NCI-H1694 (cell line): ENCODE measurements at places on chromosomes 12 and 14.

DNA sequence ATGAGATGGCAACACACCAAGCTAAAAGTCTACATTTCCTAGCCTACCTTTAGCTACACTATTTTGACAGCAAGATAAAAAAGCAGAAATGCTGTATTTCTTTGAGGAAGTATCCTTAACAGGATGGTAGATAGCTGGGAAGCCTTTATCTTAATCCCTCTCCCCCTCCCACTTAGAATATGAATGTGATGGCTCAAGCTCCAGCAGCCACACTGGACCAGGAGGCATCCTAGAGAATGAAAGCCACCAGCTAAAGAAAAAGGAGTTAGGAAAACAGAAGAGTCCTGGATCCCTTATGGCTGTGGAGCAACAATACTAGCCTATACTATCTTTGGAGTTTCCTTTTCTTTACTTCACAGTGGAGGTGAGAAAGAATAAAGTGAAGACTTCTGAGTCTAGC lies 15.1 kb downstream of the NAP1L1 start:
- no peak for DNase-seq

- peak; percentile 61 for DNase-seq
These were observed 742 bp downstream of the SPSB2 start for GRCh38 chr12:6872073-6873048.

DNA sequence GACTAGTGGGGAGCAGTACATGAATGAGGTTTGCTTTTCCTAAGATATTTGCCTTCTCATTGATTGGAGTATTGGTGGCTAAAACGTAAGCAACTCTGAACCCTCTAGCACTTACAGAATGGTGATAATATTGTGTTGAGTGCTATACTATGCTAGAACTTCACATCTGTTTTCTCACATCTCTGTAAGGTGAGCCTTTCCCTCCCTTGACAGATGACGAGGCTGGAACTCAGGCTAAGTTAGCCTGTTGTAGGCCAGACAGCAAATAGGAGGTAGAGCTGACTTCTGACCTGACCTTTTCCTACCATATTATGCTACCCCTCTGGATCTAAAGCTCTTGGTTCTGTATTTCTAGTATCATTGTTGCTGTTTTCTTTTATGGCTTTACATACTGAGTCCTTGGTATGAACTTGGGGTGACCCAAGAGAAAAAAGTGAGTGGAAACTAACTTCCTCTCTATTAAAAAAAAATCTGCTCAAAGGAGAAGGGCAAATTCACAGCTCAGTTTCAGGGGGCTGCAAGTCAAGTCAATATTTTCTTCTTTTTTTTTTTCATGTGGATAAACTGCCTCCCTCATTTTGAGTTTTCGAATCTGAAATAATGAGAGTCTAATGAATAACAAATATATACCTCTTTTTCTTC lies 85.9 kb downstream of the CRADD start:
- no peak for DNase-seq

DNA sequence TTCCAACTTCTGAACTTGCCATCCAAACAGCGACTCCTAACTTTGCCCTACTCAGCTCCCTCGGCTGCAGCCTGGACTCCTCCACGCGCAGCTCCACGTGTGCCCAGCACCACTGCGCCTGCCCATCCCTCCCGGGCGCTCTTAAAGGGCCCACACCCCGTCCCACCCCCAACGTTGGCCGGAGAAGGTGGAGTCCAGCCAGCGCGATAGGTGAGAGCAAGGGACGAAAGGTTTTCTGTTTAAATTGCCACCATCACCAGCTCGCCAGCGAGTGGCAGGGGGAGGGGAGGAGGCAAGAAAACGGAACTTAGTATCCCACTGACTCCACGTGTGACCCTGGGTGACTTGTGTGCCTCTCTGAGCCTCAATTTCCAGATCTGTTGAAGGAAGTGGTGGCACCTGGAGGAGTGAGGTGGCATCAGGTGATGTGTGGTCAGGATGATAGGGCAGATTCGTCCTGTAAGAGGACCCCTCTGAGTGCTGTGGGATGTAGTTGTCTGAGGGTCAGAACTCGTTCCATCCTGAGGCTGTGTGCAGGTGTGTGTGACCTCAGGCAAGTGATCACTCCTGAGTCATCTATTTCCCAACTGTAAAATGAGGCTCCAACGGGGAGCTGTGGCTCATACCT lies 59.7 kb downstream of the TRPV4 start:
- DNase-seq, result no peak

GRCh38 chr12:2583091-2583497 lies 211.7 kb upstream of the FKBP4 start:
- DNase-seq, result peak; percentile 56

GRCh38 chr12:48454667-48455066 lies 17.7 kb upstream of the ANP32D start:
- DNase-seq, result no peak

GRCh38 chr12:40989785-40990184 lies 198.3 kb upstream of the PDZRN4 start:
- DNase-seq, result no peak

DNA sequence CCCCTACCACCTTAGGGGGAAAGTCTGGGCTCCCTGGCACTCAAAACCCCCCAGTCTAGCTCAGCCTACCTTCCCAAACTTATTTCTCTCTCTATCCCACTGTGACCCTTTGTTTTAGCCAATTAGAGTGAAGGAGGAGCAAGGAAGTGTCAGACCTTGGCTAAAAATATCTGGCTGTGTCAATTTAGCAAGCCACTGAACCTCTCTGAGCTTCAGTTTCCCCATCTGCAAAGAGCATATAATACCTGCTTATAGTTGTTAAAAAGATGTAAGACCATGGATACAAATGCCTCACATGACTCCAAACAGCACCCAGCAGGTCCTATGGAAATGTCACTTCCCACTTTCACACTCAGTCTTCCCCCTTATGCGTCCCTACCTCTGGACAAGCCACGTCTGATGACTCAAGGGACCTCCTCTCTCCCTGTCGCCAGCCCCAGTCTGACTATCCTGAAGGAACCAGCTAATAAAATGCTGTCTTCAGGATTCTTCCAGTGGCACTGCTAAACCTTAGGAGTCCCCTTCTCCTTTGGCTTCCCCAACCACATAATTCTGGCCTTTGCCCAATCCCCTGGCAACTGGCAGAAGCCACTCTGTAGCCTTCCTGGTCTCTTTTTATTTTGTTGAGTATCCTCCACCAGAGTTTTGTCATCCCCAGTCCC lies 19.3 kb downstream of the FOXN3 start:
- DNase-seq, result no peak

DNA sequence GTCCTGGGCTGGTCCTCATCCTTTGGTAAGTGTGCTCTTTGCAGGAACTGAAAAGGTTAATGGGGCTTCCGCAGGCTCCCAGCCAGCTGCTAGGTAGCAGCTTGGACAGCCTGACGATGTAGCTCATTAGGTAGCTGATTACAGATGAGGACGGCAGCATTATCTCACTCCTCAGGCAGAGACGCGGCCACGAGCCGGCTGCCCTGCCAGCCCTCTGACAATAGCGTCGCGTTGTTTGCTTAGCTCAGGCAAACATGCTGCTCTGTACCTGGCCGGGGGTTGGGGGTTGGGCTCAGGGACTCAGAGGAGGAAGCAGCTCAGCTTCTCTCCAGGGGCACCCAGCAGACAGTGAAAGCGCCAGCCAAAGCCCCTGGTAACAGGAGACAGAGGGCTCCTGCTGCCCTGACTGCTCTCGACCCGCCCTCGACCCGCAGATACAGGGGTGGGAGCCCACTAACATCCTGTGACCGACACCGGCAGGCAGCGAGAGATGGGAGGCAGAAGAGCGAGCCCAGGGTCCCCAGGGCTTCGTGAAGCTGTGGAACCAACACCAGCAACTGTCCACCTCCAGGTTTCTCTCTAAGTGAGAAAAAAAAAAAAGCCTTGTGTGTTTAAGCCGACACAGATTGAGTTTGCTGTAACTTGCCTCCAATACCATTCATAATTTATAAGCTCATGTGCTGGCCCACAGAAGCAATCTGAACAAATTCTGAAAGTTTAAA lies 53.4 kb upstream of the DLK1 start:
- peak; percentile 95 for DNase-seq

- no peak for DNase-seq
These were observed 13.1 kb downstream of the CFAP54 start for GRCh38 chr12:96502477-96502876.

DNA sequence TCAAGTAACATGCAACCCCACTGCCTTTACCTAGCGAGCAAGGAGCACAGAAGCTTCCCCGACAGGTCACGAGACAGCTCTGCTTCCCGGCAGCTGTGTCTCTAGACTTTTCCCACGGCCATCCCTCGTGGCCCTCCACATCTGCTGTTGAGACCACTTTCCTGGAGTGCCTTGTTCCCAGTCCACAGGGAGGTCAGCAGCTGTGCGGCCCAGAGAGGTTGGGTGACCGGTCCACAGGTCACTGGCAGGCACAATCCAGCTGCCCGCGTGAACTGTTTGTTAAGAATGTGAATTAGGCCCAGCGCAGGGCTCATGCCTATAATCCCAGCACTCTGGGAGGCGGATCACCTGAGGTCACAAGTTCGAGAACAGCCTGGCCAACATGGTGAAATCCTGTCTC lies 71.5 kb downstream of the SCARB1 start:
- no peak for DNase-seq

GRCh38 chr12:113815031-113815430 lies 151.1 kb downstream of the RBM19 start:
- no peak for DNase-seq

DNA sequence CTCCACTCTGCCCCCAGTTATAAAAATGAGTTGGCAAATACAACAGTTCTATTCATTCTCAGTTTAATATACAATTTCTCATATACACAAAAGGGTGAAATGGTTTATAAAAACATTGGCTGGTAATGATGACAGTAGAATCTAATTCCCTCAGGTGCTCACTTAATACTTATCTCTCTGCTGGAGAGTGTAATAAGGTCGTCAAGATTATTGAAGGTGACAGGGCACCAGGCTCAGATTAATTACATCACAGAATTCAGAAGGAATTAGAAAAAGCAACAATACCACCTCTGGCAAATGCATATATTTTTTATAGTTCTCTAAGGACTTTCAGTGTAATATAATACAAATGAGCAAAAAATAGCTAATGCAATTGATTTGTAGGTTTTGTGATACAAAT lies 42.3 kb downstream of the ATXN7L3B start:
- DNase-seq, result no peak

DNA sequence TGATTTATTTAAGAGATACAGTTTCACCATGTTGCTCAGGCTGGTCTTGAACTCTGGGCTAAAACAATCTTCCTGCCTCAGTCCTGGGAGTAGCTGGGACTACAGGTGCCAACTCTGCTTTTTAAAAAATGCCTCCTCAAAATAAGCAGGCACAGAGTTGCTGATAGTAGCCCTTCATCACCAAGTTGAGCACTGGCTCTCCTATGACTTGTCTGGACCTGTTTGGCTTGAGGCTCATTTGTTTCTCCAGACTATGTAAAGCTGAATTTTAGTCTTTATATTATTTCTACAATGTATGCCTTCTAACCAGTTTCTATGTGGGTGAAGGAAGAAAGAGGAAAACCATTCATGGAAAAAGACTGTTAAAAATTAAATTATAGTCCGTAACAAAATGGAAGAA lies 39.5 kb upstream of the RAD51AP1 start:
- no peak for DNase-seq

- peak; percentile 58 for DNase-seq
These were observed 1.7 kb upstream of the GPR68 start for GRCh38 chr14:91246051-91246852.

- DNase-seq, result no peak
These were observed 26.7 kb downstream of the NTN4 start for GRCh38 chr12:95763809-95764253.

GRCh38 chr12:47356129-47356700 lies 276.5 kb upstream of the AMIGO2 start:
- DNase-seq, result no peak

GRCh38 chr12:59593761-59594160 lies 2.1 kb upstream of the SLC16A7 start:
- no peak for DNase-seq

GRCh38 chr14:69606258-69607184 lies 4.9 kb upstream of the SUSD6 start:
- no peak for DNase-seq

DNA sequence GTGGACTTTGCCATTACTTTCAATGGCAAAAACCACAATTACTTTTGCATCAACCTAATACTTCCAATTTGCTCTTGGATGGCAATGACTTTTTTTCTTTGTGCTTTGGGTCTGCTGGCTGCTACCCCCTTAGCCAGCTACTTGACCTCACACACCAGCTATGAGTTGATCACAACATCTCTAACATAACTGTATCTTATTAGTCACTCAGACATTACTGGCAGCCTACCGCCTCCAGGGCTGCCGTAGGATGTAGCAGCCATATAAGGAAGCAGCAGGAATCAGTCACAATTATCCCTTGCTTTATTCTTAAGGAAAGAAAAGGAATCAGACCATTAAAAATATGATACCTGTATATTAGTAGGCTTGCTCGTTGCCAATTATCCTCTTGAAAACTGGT lies 260.5 kb downstream of the ADAMTS20 start:
- no peak for DNase-seq

DNA sequence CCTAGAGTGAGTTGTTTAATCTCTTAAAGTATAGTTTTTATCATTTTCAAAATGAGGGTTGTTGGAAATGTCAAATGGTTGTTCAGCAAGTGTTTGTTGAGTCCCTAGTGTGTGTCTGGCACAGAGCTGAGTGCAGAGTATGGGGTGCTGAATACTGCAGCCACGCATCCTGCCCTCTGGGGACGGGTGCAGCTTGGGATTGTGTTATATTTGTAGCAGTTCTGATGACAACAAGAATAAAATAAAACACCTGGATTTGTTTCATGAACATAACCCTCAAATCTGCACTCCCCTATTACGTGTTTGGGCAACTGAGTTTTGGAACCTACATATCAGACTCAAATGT lies 127.9 kb downstream of the CACNA1C start:
- no peak for DNase-seq

DNA sequence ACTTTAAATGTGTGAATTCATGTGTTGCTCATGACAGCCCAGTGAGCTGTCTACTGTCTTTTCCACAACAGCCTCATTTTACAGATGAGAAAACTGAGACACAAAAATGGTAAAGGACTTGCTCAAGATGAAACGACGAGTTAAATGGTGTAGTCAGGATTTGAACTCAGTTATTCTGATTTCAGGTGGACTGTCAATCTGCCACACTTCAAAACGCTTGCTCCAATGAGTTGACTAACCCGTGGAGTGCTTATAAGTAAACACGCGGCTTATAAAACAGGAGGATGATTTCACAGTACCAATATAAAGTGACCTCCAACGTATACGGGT lies 652 bp upstream of the POLE2 start:
- DNase-seq, result no peak
